ENCODE measurements at places on chromosomes 3 and 15.

DNA sequence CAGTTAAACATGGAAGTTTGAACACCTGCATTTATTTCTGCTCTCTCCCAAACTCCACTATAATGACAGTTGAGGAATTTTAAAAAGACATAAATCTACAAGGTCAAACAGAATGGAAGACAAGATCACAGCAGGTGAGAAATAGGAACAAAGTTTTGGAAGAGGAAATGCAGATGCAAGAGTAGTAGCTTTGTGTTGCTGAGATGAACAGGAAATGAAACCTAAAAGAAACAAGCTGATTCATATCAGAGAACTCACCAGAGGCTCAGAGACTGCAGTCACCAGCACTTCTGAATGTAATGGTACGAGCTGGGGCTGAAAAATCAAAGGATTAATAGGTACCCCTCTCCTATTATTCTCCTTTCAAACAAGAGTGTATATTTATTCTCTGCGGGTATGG, 459.9 kb downstream of the RAP2B start:
- DNase-seq = no peak

- DNase-seq = no peak
These were observed 78.8 kb upstream of the UBE2E1 start for GRCh38 chr3:23726811-23727548.

DNA sequence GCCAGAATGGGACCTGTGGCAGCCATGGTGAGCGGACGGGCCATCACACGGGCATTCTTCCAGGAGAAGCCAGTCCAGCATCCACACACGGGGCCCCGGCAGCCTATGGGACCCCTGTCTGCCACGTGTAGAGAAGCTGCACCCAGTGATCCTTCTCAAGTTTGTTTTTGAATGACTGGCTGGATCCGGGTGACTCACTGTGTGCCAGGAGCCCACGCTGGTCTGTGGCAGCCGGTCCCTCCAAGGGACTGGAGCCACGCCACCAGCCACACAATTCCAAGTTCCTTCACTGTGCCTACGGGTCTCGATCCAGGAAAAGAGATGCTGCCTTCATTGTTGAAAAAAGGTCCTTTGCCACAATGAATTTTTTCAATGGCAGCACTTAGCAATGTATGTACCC, 58.1 kb downstream of the ATP10A start:
- DNase-seq = no peak

DNA sequence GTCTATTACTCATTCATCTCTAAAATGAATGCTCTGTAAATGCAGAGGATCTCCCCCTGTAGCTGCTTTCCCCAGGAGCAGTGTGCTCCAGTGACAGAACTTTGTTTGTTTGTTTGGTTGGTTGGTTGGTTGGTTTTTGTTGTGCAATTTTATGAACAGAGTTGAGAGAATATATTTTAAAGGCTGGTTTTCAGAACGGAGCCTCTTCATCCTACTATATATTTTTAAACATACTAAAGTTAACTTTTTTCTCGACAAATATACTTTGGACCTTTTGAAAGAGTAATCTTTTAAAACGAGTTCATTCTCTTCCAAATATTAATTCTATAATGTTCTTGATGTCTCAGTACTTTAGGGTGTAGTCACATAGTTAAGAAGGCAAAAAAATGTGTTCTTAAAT, 20.2 kb downstream of the RYR3 start:
- DNase-seq = no peak

DNA sequence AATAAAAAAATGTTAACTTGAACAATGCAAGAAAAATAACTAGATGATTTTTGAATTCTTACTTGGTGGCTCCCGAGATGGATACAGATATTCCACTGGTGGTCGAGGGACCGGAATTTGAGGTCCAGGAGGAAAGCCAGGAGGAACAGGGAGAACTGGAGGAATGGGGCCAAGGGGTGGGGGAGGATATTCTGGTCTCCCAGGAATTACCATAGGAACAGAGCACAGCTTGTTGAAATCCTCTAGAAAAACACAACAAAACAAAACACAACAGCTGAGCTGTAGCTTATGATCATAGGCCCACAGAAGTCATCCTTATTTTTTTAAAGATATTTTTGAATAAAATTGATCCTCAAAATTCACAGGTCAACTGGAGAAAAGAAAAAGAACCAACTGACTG, 129.4 kb downstream of the FBN1 start:
- no peak for DNase-seq

GRCh38 chr3:190721330-190721729, 141.2 kb downstream of the GMNC start:
- no peak for DNase-seq

DNA sequence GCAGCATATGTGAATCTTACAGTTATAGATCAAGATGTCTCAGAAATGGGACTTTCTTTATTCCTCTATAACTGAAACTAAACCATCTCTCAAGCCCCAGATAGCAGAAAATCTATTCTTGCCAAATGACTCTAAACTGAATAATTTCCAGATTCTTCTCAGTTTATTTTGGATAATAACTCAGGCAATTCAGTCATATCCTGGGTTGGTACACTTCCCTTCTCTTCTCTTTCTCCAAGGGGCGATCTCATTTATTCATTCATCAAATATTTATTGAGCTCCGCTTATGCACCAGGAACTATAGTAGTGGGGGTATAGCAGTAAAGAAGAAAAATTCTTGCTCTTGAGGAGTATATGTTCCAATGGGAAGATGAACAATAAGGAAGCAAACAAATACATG, 13.5 kb upstream of the PCOLCE2 start:
- DNase-seq = no peak

GRCh38 chr15:25597571-25597970, 158.7 kb upstream of the UBE3A start:
- DNase-seq = no peak

- DNase-seq = no peak
These were observed 301.0 kb upstream of the UMPS start for GRCh38 chr3:124429129-124429815.

DNA sequence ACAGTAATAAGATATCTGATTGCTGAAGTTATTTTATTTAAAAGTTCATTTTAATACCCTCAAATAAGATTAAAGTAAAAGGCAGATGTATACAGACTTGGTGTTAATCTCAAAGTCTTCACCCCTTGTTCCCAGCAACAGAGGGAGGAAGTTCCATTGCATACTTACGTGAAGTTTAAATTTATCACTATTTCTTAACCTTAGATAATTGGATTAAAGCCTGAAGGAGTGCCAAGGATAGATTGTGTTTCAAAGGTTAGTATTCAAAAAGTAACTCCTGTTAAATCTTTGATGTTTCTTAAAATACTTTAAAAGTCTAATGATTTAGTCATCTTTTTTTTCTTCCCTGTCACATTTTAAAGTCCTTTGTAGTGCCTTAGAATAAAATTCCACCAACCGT, 39.3 kb downstream of the ATP1B3 start:
- no peak for DNase-seq

- DNase-seq = no peak
These were observed 8.3 kb downstream of the LRRC3B start for GRCh38 chr3:26630669-26631389.

- no peak for DNase-seq
These were observed 25.1 kb downstream of the VPS39 start for GRCh38 chr15:42182961-42183360.

DNA sequence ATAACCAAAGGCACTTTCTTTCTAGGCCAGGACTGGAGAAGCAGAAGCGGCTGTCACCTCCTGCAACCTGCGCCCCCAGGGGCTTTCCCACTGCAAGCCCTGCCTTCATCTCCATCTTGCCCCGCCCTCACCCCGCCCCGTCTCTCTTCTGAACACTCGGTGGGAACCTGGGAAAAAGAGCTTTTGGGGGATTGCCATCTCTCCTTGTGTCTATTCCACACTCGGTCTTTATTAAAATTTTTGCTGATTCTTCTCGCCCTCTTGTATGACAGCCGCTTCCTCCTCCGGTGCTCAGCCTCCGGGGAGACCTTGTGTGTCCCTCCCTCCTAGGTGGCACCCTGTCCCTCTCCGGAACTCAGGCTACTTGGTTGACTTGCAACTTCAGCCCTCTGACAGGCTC, 41.9 kb upstream of the SPESP1 start:
- no peak for DNase-seq

DNA sequence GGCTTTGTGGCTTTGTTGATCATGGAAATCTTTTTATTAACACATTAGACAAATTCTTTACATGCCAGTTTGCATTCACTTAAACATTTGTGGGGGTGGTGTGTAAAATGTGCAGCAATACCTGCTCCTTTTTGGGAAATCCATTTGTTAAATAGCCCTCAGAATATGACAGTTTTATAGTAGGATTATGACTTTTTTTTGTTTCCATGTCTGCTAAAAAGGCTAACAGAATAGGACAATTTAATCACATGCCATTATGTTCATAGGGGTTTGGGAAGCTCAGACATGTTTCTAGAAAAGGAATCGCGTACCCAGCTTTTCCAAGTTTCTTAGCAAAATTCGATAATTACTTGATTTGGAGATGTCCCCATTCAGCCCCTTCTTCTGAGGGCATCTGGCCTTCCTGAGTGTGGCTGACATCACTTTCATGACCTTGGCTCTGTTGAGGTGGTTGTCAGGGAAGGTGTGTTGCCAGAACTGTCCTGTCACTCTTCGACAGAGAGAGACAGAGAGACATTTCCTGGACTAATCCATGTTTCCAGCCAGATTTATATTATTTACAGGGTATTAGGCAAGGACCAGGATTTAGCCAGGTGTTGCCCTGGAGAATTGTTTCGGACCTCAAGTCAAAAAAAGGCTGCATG, 126.4 kb downstream of the PTPRG start:
- no peak for DNase-seq

DNA sequence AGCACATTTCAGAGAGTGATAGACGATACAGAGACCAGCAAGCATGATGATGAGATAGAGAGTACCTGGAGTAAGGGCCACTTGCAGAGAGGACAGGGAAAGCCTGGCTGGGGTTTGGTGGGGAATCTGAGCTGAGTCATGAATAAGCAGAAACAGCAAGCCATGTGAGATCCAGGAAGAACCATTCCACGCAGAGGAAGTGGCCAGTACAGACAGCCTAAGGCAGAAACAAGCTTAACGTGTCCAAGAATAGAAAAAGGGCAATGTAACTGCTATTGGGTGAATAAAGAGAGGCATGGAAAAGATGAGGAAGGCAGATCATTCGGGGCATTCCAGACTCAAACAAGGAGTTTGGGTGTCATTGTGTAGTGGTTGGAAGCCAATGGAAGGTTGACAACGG, 816.3 kb upstream of the CFAP20DC start:
- no peak for DNase-seq

DNA sequence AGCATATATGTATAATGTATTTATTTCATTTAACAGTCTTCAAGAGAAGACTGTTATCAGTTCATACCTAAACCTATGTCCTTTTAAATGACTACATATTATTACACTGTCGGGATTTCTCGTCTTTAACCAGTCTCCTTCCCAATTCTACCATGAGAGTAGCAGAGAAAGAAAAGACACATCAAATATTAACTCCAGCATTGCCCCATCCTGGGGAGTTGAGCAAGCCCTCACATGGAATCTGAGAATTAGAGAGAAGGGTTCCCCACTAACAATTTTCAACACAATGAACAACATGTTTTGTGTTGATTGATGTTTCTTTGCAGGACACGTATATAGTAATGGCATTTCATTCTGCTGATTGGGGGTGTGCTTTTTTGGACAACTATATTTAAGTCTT, 257.4 kb downstream of the ADAMTSL3 start:
- no peak for DNase-seq

GRCh38 chr3:123388811-123389627, 59.9 kb downstream of the ADCY5 start:
- DNase-seq = no peak

- no peak for DNase-seq
These were observed 1.8 kb upstream of the PLCH1 start for GRCh38 chr3:155746703-155747102.

GRCh38 chr3:149575961-149576564, 81.8 kb downstream of the WWTR1 start:
- no peak for DNase-seq

GRCh38 chr3:64837126-64837738, 149.4 kb upstream of the ADAMTS9 start:
- DNase-seq = no peak

GRCh38 chr3:119870512-119870911, 88.6 kb downstream of the NR1I2 start:
- DNase-seq = no peak

- no peak for DNase-seq
These were observed 125.1 kb downstream of the PLCL2 start for GRCh38 chr3:17009826-17010225.

DNA sequence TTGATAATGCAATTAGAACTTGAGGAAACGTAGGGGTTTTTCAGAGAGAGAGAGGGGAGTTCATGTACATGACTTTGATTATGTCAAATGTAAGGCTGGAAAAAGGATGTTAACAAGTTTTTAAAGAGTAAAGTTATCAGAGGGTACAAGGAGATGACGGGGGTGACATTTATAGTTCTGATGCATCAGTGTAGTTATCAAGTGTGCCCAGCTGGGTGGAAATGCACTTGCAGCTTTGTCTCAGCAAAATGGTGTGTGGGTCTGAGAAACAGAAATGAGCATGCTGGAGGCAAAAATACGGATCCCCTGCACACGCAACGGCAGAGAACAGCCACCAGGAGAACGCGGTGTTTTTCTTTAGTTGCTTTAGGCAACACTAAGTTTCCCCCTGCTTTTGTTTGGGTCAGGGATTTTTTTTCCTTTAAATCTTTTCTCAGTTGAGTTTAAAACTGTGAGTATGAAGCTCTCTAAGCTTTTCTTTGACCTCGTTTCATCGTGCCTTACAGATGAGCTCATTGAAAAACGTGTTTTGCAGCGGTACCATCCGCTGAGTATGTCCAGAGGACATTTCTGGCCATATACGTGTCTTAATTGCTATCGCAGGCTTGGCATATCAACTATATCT, 205.4 kb downstream of the PDZRN3 start:
- no peak for DNase-seq
